Bronchial epithelial cell (primary cell): ENCODE measurements at places on chromosomes 16 and 17.

DNA sequence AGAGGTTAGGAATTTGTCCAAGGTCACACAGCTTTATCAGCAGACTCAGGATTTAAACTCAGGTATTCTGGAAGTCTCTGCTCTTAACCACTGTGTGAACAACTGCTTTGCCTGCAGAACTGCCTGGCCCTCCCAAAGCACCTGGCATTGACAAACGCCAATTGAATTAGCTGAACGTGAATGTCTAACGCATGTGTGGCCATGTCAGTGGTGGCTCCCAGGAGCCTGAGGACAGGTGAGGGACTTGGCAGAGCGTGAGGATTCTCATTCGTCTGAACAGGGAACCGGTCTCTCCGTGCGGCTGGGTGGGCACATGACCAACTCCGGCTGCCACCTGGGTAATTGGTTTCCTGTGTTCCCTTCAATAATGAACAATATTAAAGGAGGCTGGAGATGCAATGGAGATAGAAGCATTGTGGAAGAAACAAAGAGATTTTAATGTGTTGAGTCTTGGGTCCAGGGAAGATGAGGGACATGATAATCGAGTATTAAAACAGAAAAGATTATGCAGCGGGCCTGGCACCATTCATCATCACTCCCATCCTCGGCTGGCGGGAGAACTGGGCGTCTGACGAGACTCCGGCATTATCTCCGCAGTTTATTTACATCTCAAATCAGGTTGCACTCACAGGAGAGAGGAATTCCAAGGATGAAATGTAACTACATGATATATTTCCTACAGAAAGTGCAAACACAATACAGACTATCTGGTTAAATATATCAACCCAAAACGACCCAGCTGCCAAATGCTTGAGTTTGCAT, 113.5 kb downstream of the NPIPB5 start:
- DNase-seq = no peak

GRCh38 chr17:44137891-44138709, 3.6 kb upstream of the HROB start:
- DNase-seq = peak; percentile 98

- no peak for DNase-seq
Observed at GRCh38 chr17:13086142-13086769, 68.4 kb upstream of the ELAC2 start.

GRCh38 chr16:50305441-50306061, 39.2 kb downstream of the ADCY7 start:
- no peak for DNase-seq

- no peak for DNase-seq
Observed at GRCh38 chr16:30142672-30143346, 19.8 kb upstream of the MAPK3 start.
